ELR (cell line): ENCODE measurements at places on chromosomes 11 and 22.

GRCh38 chr11:130721736-130722135 lies 194.5 kb downstream of the SNX19 start:
- peak; percentile 27 for DNase-seq

GRCh38 chr11:106091480-106092123 lies 14.1 kb downstream of the AASDHPPT start:
- DNase-seq, result peak; percentile 82

- DNase-seq, result no peak
Observed at GRCh38 chr11:24731554-24731953, 234.7 kb downstream of the LUZP2 start.

GRCh38 chr11:74279256-74279655 lies 32.2 kb downstream of the P4HA3 start:
- no peak for DNase-seq

GRCh38 chr22:37267661-37268413 lies 14.5 kb upstream of the CYTH4 start:
- no peak for DNase-seq
